Trophoblast cell (in vitro differentiated cells and primary cell): ENCODE measurements at places on chromosomes 2 and 18.

DNA sequence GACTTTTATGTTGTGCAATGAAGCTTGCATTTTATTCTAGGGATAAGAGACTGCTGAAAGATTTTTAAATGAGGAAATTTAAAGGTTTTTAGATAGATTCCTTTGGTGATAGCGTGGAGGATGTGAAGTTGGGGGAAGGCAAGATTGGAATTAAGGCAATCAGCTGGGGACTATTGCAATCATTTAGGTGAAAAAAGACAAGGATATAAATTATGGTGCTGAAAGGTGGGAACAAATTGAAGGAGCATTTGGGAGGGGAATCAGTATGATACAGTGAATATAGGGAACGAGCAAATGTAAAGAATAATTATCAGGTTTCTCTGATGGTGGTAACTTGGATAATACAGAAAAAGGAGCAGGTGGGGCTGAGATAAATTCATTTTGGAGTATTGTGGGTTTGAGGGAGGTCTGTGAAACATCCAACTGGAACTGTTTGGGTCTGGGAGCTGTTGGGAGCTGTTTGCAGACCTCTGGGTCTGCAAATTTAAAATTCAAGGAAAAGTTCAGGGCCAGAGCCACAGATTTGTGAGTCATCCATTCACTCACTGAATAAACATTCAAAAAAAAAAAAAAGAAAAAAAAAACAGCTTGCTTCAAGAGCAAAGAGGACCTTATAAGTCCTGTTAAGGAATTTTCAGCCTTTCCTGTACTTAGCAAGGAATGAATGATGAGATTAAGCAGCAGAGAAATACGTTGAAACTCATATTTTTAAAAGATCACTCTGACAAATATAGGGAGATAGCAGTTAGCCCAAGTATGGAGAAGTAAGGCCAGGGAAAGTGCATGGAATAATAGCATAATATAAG lies 257.5 kb upstream of the FN1 start:
- peak; percentile 52 for DNase-seq

DNA sequence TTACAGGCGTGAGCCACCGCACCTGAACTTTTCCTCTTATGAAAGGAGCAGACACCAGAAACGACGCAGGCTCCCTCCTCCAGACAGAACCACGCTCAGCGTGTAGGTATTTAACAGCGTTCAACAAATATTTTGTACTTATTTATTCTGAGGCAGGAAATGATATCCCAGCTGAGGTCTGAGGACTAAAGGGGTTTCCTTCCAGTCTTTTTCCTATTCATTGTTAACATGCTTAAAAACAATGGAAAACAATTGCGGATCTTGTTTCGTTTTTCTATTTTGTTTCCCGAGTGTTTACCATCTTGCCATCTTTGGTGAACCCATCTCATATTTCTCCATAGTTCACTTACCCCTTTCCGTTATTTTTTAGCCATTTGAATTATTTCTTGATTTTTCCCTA lies 43.7 kb upstream of the FOSL2 start:
- DNase-seq, result no peak

GRCh38 chr2:242085941-242086621 lies 216.6 kb downstream of the RTP5 start:
- DNase-seq, result peak; percentile 44

DNA sequence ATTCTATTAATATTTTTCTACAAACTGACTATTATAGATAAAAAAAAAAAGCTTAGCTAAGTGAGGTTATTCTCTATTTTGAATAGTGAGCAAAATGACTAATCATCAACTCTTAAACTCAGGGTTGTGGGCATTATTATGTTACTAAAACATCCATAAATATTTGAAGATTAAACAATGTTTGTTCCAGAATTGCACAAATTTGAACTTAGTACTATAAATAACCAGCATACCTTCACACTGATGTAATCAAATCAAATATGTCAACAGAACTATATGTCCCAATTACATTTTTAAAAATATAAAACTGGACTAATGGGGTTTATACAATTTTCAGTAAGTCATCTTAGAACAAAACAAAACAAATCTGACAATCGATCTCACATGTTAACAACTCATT lies 800.9 kb downstream of the LRP1B start:
- DNase-seq, result no peak

DNA sequence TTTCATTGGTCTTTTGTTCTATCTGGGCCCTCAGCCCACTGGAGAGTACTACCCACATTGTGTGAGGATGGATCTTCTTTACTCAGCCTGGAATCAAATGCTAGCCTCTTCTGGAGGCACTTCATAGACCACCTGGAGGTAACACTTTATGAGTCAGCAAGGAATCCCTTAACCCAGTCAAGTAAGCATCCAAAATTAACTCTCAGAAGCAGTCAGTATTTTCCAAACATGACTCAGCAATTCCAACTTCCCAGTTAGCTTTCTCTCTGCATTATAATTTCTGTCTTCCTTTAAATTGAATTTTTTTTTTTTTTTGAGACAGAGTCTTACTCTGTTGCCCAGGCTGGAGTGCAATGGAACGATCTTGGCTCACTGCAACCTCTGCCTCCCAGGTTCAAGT lies 142.7 kb downstream of the ACKR3 start:
- no peak for DNase-seq

GRCh38 chr2:74554820-74555531 lies 456 bp downstream of the DOK1 start:
- peak; percentile 65 for DNase-seq

- DNase-seq, result no peak
Measured at GRCh38 chr2:39697454-39697853, 31.7 kb downstream of the TMEM178A start.

DNA sequence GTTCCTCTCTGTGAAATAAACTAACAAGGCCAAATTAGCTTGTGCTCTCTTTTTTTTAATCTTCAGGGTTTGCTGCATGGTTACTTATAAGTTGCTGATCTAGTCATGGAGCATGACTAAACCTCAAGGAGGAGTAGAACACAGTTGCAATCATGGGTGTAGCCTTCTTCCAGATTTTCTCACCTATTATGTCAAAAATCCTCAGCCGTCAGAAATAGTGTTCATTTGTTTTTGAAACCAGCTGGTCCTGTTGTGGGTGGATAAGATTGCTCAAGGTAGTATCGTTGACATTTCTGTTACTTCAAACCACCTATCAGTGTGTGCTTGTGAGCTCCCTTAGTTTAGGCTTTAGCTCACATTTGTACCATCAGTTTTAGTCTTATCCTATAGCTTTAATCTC lies 11.2 kb downstream of the RELCH start:
- DNase-seq, result peak; percentile 85

DNA sequence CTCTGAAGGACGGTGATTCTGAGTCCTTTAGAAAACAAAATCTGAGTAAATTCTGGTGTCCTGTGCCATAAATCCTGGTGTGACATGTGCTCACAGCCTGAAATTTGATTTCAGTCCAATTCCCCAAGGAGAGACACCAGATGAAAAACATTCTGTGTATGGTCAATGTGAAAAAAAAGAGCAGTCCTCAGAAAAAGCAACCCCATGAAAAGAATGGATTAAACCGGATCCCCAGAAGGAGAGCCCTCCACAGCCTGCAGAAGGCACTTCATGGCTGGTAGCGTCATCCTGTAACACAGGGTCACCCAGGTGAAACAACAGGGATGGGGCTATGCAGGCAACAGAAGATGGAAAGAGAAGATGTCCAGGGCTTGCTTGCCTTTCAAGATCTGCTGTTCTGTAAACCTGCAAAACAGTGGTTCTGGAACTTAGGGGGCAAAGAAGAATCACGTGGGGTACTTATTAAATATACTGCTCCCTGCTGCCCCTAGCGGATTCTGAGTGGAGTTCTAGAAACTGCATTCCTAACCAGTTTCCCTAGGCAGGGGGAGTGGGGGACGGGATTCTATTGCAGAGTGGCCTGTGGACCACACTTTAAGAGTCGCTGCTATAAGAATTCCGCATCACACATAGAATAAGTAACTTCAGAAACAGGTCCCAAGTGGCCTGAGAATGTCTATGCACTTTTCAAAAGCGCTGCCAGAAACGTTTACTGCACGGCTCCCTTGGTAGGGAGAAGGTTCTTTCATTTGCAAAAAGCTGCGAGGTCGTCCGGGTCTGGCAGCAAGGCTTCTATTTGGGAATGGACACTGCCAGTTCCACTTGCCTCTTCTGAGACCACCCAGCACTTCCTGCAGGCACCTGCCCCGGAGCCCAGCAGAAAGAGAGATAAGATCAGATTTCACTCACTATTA lies 118.9 kb upstream of the ARL5A start:
- peak; percentile 51 for DNase-seq

GRCh38 chr2:3246928-3247714 lies 130.5 kb downstream of the EIPR1 start:
- no peak for DNase-seq

DNA sequence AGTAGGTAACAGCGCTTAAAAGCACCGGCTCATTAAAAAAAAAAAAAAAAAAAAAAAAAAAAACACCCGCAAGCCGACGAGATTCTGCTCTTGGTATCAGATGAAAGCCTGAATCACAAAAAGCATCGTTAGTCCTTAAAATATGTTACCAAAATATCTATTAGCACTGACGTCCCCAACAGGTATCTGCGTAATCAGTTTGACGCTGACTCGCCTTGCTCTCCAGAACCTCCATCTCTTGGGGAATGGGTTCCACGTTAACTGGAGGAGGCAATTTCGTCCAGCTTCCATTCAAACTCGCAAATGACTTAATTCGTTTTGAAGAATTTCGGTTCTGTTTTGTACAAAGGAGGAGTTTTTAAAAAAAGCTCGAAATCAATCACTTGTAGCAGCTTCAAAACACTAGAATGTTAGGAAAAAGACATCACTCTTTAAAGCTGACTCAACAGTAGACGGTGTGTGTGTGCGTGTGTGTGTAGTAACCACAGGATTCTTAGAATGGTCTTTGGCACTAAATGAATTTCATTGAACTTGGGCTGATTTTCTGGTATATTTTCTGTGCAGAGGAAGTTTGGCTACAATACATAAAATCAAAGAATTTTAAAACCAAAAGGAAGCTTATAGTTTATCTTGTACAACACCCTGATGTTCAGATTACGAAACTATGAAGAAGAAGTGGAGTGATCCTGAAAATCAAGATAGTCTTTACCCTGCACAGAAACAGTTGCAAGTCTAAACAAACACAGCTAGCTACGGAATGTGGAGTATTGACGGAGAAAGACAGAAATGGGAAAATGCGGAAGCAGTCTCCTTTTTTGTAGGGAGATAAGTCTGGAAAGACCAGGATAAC lies 1.1 kb upstream of the PGAP1 start:
- DNase-seq, result peak; percentile 88

DNA sequence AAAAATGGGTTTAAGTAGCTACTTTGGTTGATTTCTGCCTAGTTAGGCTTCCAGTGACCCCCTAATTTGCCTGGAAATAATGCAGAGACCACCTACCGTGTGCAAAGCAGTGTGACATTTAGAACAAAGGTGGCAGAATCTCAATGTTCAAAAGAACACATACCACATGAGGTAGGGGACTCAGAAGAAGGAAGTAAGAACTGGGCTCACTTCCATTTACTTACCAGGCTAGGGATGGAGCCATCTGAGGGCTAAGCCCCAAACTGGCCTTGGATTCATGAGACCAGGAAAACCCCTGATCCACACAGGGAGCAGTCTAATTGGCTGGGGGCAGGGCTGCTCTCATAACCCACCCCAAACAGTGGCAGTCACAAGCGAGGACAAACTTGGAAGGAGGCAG lies 190.7 kb downstream of the NCKAP5 start:
- DNase-seq, result no peak

DNA sequence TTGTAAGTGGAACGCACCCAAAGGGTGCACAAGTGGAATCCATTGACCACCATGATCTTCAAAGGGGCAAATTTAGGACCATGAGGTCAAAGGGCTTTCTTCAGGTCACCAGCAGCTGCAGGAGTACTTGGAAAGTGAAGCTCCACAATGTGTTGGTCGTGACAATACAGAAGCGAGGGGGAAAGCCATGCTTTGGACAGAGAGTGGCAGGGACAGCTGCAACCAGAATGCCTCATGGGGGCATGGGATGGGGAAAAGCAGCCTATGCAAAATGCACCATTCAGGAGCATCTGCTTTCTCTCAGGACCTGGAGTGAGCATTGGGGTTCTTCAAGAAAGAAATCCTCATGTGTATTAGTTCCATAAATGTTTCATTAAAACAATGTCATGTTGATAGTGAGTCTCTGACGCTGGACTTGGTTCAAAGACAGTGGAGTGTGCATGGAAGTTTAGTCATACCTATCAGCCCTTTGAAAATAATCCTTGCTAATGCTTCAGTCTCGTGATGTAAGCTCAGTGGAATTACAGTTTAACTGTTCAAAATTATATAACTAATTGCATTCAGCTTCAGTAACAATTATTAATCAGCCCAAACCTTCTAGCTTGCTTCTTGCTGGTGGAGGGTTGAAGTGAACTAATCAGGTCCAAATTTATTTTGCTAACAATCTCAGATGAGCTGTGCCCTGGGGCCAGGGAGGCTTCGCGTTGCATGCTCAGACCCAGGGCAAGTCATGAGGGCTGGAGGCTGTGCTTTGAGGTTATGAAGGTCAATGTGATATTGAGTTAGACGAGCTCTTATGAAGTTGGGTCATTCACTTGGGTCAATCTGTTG lies 41.6 kb downstream of the ACKR3 start:
- DNase-seq, result peak; percentile 90

- DNase-seq, result no peak
Measured at GRCh38 chr18:28176948-28177827, at the start of gene CDH2. Gene CDH2, minus strand, starts transcription at chr18:28177130. Its CDS starts 108 bp downstream, at chr18:28177022.
